ENCODE measurements at places on chromosomes 4 and X.

DNA sequence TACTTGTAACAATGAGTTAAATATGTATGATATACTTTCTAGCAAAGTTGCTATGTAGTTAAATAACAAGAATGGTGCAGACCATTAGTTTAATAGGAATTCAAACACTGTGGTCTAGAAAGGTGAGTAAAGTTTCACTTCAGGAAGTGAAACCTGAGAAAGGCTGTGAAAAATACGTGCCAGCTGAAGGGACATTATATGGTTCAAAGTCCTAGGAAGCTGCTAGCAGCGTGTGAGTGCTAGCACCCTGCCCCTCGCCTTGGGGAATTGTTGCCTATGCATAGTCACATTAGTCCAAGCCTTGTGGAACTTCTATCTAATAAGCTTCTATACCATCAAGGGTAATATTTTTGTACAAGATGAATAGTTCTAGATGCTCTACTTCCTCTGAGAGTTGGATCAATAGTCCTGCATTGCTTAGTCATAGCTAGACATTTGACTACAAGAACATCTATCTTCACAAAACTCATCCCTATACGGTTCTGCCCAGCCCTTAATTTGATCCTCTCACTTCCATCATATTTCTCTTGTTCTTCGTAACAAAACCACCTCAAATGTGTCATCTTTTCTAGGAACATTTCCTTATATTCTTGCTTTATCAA lies 45.8 kb upstream of the ARSJ start:
- DNase-seq = no peak

GRCh38 chr4:165631912-165632311 lies 241.1 kb upstream of the TLL1 start:
- DNase-seq = no peak

DNA sequence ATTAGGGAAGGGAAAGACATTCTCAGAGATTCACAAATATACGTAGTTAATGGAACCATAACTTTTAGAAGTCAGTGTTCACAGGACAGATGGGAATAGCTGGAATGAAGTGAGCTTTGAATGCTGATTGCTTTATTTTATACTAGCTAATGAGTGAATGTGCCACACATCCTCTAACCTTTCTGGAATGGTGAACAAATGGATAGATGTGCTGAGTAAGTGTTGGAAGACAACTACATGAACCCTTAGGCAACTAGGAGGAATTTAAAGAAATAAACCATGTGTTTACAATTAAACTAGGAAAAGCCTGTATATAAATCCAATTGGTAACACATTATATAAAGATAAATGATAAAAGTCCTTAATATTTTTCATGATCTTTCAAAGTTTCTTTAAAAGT lies 91.6 kb upstream of the LIMCH1 start:
- no peak for DNase-seq

GRCh38 chrX:154486396-154487207 lies at the start of gene UBL4A:
UBL4A (minus strand) TSS chrX:154486615; CDS start chrX:154486584, 31 bp downstream.
- DNase-seq = peak; percentile 65

- DNase-seq = no peak
These were observed 1.8 kb upstream of the EXOSC9 start for GRCh38 chr4:121799208-121799823.

DNA sequence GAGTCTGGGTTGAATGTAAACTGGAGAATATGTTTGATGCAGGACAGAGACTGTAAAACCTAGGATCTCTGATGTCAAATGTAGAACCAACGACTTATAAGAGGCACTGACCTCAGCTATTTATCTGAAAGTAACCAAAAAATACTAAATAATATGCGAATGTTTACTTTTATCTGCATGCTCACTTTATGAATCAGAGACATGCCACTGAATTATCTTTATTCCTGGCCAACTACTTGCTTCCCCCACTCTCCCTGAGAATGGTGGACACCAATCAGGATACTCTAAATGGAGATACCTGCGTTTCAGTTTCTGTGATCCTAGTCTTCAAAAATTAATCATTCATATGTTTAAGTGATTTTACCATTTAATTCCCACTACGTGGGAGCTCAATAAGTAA lies 1038.4 kb upstream of the PABPC4L start:
- no peak for DNase-seq

GRCh38 chrX:49792376-49792775 lies 36.7 kb upstream of the PAGE4 start:
- no peak for DNase-seq

GRCh38 chrX:20538974-20539373 lies 272.3 kb upstream of the RPS6KA3 start:
- no peak for DNase-seq

DNA sequence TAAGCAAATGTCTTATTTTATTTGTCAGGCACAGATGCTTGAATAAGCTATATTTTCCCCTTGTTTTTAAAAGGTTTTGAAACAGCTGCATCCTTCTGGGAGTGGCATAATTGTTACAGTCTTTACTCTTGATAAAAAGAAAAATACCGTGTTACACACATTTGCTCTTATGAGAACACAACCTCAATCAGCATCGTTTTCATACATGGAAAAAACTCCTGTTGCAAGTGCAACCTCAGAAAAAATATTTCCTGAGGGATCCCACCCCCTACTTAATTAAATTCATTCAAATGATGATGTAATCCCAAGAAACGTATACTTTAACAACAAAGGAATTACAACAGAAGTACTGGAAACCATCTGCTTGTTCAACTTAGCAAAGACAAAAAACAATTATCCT lies 58.6 kb downstream of the SMAD1 start:
- DNase-seq = peak; percentile 60

- DNase-seq = peak; percentile 53
These were observed 986.0 kb downstream of the CCSER1 start for GRCh38 chr4:91113130-91113706.

DNA sequence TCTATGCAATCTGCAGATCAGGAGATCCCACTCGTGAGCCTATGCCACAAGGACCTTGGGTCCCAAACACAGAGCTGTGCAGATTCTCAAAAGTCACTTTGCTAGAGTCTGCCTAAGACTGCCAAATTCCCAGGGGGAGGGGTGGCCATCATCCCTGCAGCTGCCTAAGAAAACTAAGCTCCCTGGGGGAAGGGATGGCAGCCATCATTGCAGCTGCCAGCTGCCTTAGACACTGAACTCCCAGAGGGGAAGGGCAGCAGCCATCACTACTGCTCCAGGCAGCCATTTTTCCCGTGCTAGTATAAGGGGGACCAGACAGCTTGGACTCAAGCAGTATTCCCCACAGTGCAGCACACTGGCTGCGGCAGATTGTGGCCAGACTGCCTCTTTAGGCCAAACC lies 156.9 kb downstream of the NKX6-1 start:
- DNase-seq = no peak

DNA sequence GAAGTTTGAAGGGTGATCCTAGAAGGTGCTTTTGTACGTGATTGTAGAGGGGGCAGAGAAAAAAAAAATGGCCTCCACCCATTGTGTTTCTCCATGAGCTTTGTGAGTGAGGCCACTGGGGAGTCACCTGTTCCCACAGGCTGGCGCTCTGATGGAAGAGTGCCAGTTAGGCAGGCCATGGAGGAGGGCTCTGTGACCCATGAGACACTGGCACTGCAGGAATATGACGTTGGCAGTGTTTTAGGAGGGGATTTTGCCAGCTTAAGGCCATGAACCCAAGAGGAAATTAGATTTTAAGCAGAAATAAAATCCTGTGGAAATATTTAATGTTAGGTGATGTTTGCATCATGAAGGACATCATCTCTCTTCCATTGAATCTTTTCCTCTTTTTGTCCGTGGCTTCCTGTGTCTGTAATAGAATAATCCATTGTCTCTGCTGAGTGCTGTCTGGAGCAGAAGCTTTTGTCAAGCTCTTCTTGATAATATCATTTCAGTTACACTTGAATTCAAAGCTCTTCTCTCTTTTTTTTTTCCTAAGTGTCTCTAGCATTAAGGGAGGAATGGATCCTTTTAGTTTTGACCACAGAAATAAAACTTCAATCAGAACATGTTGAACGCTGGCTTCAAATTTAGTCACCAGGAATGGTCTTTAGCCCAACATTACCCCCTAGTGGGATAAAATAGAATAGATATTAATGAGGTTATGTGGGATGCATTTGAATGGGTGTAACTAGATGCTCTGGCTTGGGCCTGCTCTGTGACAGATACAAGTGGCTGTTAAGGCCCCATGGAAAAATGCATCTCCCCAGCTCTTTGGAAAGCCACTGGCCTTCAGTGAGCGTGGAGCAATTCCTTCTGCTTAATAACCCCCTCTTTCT lies 41.0 kb upstream of the UCP1 start:
- DNase-seq = peak; percentile 80

DNA sequence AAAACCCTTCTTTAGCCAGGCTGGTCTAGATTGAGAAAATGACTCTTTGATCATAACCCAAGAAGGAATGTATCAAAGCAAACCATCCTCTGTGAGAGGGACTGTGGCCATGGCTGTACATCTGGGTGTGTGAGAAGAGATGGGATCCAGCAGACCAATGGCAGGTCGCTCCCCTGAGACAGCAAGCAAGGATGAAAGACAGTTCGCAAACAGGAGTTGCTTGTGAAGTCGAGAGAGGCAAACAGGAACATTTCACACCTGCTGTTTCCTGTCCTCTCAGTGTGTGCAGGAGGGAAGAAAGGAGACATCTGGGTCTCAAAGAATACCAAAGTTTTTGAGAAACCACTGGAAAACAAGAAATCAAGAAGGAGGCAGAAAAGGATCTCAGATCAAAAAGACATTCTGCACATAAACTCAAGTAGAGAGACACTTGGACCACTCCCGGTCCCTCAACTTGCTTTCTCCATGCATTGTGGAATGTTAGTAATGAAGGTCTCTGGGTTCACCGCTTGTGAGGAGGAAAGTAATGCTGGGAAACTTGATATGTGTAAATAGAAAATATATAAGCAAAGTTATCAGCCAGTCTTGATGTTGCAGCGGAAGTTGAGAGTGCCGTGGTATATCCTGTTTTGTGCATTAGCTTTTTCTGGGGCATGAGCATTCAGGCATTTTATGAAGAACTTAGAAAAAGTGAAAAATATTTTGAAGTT lies 327.5 kb downstream of the BMPR1B start:
- no peak for DNase-seq

GRCh38 chrX:44898411-44899221 lies 25.6 kb downstream of the KDM6A start:
- no peak for DNase-seq

GRCh38 chr4:169582203-169582602 lies 30.2 kb downstream of the NEK1 start:
- no peak for DNase-seq
